ENCODE measurements at places on chromosomes 7 and 10.
A peak's percentile ranks its signal among the peaks of the same experiment; 100 is the strongest.

DNA sequence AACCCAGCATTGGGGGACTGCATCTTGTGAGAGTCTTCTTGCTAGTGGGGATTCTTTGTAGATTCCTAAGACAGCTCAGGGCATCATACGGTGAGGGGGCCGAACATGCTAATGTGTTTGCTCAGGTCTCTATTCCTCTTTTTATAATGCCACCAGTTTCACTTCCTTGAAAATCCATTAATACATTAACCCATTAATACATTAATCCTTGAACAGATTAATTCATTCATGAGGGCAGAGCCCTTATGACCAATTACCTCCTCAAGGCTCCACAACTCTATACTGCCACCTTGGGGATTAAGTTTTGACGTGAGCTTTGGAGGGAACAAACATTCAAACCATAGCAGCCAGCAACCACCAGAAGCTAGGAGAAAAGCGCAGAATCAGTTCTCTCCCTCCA, 67.2 kb upstream of the POT1 start:
- no peak for DNase-seq

- DNase-seq: no peak
Observed at GRCh38 chr10:110360857-110361474, 56.2 kb upstream of the SMNDC1 start.

DNA sequence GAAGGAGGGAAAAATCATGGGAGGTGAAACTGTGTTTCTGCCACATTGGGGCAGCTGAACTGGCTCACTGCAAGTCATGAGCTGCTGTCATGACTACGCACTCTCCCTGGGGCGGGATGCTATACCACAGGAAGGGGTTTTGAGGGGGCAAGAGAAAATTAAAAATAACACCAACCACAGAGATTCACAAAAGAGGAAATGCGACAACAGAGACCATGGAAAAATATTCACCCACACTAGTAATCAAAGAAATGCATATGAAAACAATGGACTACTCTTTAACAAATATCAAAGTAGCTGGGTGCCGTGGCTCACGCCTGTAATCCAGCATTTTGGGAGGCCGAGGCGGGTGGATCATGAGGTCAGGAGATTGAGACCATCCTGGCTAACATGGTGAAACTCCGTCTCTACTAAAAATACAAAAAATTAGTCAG, 65.2 kb upstream of the TM9SF3 start:
- peak; percentile 42 for DNase-seq

DNA sequence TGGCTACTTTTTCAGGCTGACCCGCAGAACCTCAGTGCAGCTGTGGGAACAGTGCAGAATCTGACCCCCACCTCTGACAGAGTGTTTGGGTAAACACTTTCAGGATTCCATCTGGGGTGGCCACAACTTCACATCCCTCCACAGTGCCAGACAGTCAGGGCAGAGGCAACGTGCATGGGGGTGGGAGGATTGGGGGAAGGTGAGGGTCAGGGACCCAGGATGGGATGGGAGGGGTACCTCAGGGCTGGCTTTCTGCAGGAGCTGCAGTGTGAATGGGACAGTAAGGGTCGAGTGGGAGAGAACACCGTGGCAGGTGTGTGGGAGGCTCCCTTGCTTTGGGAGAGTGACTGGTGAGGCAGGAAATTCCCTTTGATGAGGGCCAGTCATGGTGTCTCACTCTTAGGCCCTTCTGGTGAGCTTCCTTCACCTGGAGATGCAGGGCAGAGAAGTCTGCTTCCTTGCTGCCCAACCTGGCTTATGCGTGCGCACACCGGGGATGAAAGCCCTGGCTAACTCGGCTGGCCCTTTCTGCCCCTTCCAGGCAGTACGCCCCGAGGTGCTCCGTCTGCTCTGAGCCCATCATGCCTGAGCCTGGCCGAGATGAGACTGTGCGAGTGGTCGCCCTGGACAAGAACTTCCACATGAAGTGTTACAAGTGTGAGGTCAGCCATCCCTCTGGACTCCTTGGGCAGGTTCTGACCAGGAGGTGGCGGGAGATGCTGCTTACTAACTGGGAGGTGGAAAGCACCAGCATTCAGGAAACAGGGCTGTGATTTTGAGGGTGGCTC, 8.4 kb downstream of the ZYX start:
- no peak for DNase-seq

DNA sequence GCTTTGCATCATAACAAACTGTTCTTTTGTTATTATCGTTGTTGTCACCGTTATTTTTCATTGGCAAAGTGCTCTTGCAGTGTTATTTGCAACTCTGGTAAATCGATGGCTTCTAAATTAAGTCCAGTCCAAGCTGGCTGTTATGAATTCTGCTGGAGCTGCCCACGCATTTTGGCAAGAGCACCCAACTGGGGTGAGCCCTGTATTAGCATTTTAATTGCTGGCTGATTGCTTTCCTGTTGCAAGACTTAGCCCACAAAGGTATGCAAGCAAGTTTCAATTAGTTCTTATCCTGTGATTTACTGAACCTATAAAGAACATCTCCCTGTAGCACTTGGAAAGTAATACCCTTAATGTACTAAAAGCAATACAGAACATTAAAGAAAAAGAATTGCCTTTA, 226.8 kb downstream of the ACTR3B start:
- DNase-seq: no peak

DNA sequence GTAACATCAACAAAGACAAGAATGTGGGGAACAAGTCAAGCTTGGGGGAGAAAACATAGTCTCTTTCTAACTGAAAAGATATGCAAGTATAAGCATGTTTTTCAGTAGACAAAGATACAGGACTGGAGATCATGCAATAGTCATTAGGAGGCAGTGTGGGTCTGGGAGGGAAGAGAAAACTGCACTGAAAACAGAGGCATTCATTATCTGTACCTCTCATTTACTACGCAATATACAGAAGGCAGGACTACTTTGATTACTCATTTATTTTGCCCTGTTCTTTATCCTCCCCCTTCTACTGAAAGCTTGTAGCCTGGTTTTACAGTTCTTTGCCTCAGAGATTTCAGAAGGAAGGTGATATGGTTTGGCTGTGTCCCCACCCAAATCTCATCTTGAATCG, 341.2 kb downstream of the CRPPA start:
- DNase-seq: no peak

GRCh38 chr7:83359108-83359507, 196.4 kb upstream of the PCLO start:
- DNase-seq: no peak

DNA sequence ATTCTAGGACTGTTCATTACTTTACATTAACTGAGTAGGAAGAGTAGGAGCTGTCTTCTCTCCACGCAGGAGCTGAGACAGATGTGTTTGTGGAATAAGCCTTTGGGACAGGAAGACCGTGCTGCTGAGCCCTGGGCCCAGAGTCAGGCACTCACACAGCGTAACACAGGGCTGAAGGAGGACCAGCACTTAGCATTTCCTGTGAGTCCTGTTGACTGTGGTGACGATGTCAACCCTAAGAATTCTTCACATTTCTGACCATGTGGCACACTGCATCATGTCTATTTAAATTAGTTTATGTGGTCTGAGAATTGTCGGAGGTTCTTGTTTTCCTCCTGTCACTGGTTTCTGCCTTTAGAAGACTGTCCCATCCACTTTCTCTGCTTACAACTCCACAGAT, 117.2 kb downstream of the PIP4K2A start:
- no peak for DNase-seq

- no peak for DNase-seq
Observed at GRCh38 chr7:105268056-105268455, 120.7 kb downstream of the SRPK2 start.

GRCh38 chr7:133139350-133139749, 57.5 kb upstream of the CHCHD3 start:
- DNase-seq: no peak

GRCh38 chr10:102113956-102114857, 6.0 kb downstream of the LDB1 start:
- DNase-seq: peak; percentile 11

- DNase-seq: no peak
Observed at GRCh38 chr10:78528749-78529204, 495.1 kb downstream of the RPS24 start.

- DNase-seq: no peak
Observed at GRCh38 chr7:43585562-43585961, 2.7 kb downstream of the STK17A start.

DNA sequence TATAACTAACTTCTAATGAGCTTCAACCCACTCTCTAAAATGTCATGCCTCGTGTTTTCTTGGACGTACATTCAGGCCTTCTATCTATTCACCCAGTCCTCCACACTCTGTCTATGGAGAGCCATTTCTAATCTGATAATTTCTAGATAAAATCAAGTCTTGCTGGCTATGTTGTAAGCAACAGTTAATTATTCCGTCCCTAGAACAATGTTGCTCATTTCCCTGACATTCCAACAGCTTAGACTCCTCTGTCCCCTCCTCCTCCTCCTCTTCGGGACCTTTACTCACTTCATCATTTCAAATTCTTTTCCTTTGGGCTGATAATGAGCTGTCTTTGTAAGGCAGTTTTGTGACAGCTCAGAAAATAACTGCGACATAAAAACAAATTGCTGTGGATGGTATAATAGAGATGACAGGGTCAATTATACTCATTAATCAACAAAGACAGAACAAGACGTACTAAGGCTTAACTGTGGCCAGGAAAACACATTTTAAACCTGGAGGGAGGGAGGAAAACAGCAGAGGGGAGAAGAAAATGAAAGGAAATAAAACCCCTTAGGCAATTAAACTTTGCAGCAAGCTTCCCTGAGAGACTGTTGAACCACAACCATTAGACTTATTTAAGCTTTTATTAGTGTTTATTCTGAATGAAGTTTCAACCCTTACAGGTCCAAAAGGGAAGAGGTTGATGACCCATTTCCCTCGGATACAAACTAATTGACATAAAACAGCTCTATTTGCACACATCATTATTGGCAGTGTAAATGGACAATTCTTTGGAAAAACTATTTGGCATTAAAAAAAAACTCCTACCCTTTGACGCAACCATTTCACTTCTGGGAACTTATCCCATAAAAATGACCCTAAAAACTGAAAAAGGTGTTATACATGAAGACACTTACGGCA, 179.1 kb downstream of the SFMBT2 start:
- no peak for DNase-seq

- DNase-seq: no peak
Observed at GRCh38 chr10:113644185-113645120, 19.4 kb downstream of the NRAP start.

DNA sequence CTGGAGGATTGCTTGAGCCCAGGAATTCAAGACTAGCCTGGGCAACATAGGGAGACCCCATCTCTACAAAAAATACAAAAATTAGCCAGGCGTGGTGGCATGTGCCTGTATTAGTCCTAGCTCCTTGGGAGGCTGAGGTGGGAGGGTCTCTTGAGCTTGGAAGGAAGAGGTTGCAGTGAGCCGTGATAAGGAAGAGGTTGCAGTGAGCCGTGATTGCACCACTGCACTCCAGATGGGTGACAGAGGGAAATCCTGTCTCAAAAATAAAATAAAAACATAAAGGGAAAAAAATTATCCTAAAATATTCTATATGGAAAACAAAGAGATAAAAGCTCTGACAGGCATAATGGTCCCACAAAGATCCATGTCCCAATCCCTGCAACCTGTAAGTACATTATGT, 87.9 kb upstream of the KAT6B start:
- no peak for DNase-seq

DNA sequence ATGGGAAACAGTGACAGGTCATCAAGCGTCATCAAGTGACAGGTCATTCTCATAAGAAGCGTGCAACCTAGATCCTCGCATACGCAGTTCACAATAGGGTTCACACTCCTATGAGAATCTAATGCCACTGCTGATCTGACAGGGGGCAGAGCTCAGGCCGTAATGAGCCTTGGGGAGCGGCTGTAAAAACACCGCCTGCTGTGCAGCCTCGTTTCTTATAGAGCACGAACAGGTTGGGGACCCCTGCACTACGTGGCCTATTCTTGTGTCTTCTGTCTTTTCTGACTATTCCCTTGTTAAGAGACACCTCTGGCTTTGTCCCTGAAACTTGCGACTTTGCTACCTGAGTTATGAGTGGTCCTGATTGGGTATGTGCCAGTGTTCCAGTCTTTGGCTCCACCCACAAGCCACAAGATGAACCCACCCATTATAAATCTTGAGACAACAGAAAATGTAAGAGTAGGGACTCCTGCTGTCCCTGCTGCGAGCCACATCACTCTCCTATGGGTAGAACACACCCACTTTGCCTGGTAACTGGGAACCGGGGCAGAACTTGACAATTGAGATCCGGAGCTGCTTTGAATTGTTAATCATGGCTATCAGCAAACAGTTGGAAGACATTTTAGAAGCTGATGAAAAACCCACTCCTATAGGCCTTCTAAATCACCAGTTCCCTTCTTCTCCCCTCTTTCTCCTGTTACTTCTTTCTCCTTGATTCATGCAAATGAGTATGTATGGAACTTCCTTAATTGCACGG, 55.8 kb upstream of the EXOC4 start:
- DNase-seq: no peak

GRCh38 chr7:69643708-69644445, 45.6 kb downstream of the AUTS2 start:
- DNase-seq: no peak

DNA sequence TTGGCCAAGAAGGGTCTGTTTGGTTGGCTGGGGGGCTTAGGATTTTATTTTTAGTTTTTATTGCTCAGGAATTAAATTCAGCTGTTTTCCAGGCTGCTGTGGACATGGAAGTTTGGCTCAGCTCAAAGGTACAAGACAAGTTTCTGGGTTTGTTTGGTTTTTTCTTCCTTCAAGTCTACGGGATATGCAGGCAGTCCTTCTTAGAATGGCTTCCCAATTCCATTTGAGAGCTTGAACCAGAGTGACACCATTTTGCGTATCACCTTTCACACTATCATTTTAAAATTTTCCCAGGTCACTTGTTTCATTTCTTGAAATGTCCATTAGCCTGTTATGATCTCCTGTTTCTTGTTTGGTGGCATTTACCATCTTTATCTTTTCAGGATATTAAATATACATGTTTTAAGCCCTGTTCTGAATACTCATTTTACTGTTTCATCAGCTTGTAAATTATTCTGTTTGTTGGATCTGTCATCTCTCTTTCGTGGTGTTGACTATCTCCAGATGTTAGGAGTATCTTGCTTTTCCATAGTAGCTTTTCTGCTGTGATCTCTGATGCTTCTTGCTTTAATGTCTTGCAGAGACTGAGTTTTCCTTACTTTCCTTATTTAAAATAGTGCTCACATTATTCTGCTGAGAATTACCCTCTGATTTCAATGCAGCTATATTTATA, 9.4 kb upstream of the TMEM168 start:
- no peak for DNase-seq

- DNase-seq: no peak
Observed at GRCh38 chr7:151662251-151662826, 142.6 kb upstream of the RHEB start.

DNA sequence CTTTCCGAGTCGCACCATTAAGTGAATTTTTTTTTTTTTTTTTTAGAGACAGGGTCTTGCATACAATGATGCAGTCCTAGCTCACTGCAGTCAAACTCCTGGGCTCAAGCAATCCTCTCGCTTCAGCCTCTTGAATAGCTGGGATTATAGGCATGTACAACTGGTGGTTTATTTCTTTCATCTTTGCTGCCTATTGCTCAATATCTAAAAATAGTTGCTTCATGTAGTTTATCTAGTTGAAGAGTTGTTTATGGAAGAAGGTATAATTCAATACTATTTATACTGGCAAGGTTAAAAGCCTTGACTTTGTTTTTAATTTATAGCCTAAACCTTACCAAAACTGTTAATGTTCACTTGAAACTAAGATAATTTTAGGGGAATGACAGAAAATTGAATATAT, 66.9 kb downstream of the SEMA3D start:
- no peak for DNase-seq

GRCh38 chr10:98572594-98572993, 125.9 kb upstream of the HPS1 start:
- DNase-seq: no peak

Measured in globus pallidus (tissue), 1 donor.